ENCODE measurements at places on chromosomes 4 and X. TPM values are rescaled to one million over a fixed set of nuclear protein-coding genes. Genes with fewer than 3 reads are reported as not detected.

DNA sequence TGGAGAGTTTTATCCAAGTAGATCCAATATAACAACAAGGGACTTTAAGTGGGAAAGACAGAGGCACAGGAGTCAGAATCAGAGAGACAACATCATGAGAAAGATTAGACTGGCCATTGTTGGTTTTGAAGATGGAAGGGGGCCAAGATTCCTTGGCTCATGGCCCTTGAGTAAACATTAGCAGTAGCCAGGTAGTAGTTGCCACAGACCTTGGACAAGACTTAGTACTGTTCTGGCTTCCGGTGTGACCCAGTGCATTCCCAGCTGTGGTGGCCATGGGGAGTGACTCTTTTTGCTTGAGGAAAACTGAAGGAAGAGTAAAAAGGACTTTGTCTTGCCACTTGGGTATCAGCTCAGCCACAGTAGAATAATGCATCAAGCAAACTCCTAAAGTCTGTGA lies 462.2 kb upstream of the CPXCR1 start:
- no peak for DNase-seq

Gene NIPAL1
- 0.53 TPM for total RNA-seq

Gene CHRDL1
- total RNA-seq: 20.8 TPM

GRCh38 chr4:27176400-27176799 lies 315.8 kb downstream of the STIM2 start:
- no peak for DNase-seq

Gene RAP2C
- 22.3 TPM for total RNA-seq

DNA sequence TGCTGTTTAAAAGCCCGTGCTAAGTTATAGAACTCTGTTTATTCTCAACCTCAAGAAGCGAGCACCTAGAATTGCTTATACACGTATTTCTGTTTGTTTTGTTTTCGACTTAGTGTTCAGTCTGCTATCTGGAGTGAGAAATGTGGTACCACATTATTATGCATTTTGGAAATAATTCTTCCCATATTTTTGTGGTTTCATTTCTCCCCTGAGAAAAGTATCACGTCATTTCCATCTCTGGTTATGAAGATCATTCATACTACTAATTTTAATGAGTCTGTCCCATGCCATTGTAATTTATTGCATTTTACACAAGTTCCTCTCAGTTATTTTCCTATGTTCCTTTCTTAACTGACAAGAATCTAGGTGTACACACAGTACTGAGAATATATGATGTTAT lies 186.0 kb downstream of the DCHS2 start:
- DNase-seq: no peak

DNA sequence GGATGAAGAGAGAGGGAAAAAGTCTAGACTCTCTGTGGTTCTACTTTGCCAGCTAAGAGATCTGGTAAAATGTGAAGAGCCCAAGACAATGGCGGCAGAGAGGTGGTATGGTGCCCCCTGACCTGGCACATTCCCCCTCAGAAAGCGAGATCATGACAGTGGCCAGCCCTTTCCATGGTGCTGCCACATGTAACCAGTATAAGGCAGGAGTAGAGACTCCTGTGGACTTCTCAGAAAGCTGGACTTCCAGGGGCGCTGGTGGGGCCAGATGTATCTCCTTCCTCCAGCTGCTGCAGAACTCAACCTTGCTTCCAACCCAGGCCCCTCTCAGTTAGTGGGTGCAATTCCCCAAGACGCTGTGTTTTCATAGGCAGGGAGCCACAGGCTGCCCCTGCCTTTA lies 9.6 kb downstream of the CTAG1A start:
- no peak for DNase-seq

Gene NSG1
- 7.4 TPM for total RNA-seq

DNA sequence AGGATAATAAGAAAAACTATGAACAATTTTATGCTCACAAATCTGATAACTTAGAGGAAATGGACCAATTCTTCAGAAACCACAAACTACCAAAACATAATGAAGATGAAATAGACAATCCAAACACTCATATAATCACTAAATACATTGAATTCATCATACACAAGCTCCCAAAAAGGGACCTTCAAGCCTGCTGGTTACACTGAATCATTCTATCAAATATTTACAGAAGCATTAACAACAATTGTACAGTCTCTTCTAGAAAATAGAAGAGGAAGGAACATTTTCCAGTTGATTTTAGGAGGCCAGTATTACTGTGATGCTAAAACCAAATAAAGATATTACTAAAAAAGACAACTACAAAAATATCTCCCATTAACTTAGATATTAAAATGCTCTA lies 88.3 kb downstream of the IL15 start:
- DNase-seq: no peak

Gene SRPK3
- total RNA-seq: 53.1 TPM

- DNase-seq: no peak
These were observed 25.1 kb downstream of the ENOX2 start for GRCh38 chrX:130877892-130878341.

Gene CHRNA9
- not detected for total RNA-seq

GRCh38 chrX:110428144-110428543 lies 69.5 kb downstream of the RTL9 start:
- no peak for DNase-seq
